ENCODE measurements at places on chromosomes 3 and 15.

DNA sequence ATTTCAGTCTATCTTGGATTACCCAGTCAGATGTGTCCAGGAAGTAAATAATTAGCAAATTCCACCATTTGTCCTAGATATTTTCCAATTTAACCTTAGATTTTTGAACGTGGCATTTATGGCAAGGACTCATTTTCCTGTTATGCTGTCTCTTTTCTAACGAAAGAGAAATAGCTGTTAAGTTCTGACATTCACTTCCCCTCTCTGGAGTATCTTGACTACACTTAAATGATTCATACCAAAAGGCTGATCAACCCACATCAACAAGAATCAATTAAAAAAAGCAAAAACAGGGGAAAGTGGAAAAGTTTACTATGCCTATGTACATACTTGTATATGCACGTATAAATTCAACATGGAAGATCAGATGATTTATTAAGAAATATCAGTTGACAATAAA is 149.9 kb downstream of the FRMD5 start:
- no peak for DNase-seq

DNA sequence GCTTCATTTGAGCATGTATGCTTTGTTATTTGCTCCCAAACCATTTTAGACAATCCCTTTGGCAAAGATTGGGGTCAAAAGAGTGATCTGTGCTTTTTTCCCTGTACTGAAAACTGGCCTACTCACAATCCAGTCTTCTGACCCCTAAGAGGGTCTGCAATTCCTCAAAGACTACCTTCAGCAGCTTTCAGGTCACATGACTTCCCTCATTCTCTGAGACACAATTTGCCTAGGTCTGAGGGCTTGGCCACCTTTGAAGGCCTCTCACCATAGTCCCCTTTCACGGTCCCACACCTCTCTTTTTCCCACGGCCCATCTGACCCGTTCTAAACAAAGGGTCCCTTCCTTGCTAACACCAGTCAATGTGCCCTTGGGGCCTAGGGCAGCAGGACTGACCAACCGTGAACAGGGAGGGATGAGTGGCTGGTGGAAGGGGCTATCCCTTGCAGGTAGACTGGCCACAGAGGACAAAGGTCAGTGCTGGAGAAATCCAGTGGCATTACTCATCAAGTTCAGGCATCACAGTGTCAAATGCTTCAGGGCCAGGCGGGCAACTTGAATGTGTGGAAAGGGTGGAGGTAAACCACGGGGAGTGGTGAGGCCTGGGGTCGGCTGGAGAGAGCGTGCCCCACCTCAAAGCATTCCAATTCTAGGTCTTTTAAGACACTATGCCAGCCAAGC is 10.8 kb downstream of the RASL12 start:
- no peak for DNase-seq

GRCh38 chr3:53202331-53203015 is 41.5 kb downstream of the PRKCD start:
- DNase-seq, result no peak

DNA sequence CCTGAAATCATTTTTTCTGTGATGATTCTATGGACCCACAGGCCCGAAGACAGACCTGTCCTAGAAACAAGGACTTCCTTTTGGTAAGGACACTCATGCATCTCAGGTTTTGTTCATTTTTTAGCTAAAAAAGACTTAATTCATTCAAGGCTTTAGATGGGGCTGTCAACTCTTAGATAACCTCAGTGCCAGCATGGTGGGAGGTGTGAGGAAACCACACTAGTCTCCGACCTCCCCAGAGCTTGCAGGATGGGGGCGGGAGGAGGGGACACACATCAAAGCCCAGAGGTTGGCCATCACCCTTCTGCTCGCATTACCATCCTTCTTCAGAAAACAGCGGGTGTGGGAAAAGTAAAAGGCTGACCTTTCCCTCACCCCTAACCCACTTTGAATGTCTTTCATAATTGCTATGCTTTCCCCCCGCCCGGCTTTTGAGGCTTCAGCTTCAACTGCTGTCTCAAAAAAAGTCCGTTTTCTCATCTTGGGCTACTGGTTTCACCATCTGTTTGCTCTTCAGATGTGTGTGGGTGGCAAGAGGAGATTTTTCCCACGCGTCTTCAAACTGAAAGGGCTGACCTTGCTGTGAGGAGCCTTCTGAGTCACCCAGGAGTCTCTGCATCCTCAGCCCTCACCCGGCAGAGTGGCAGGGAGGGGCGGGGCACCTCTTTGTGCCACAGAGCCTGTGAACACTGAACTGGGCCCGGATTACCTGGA is 27.6 kb upstream of the CXCR6 start:
- DNase-seq, result peak; percentile 78

- DNase-seq, result no peak
Measured at GRCh38 chr15:58469432-58470353, 37.9 kb downstream of the LIPC start.

DNA sequence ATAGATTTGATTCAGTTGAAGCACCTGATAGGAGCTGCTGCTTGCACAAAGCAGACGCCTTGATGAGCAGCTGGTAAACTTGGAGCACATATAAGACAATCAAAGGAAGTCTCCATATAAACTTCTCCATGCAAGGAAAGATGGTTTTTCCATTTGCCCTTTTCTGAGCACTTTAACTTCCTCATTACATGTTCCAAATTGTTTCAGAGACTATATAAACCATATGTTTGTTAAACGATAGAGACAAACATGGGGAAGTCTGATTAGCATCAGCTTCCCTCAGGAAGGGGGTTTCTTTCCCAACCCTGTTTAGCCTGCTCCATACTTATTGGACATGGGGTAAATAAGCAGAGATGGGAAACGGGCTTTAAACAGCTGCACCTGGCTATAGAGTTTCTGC is 88.0 kb downstream of the DHX36 start:
- no peak for DNase-seq

DNA sequence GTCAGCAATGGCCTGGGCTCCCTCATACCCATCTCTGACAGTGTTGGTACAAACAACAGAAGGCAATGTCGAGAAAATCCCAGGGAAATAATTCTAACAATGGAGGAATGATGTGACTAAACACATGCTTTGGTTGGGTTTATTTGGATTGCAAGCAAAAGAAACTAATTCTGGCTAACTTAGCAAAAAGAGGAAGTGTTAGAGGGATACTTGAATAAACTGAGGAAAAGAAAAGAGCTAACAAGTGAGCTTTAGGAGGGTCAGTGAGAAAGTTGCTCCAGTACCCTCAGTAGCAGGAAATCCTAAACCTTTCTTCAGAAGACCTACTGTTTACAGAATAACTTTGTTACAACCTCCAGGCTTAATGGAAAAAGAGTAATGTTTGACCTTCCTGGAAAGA is 264.6 kb upstream of the WNT5A start:
- no peak for DNase-seq

DNA sequence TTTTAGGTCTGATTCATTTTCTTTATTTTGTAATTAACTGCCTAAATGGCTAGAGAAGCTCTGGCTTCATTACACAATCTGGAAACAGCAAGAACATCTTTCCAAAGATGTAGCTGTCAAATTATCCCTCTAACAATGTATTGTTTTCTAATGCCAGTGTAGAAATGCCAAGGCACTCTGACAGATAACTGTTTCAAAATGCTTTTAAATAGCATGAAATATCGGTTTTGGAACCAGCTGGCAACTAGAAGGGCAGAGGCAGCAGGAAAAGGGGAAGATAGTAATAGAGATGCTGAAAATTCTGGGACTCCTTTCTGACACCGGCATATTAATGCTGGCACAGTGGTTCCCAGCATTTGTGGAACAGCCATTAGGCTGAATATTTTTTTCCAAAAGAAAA is 26.1 kb downstream of the MORC1 start:
- no peak for DNase-seq

- DNase-seq, result no peak
Measured at GRCh38 chr3:38643090-38643489, 6.4 kb downstream of the SCN5A start.

- DNase-seq, result no peak
Measured at GRCh38 chr15:37099319-37100108, 835 bp downstream of the MEIS2 start.

- DNase-seq, result no peak
Measured at GRCh38 chr3:128176276-128176833, 23.1 kb downstream of the EEFSEC start.

Measured in stimulated activated CD8-positive, alpha-beta memory T cell treated with anti-CD3 and anti-CD28 coated beads, Interleukin-15, amount 100 ng/mL, for 4 hours (primary cell).